Activated naive CD4-positive, alpha-beta T cell treated with anti-CD3 and anti-CD28 coated beads, Interleukin-2, amount 50 U/mL, for 16 hours (primary cell): ENCODE measurements at places on chromosomes 16 and 17.
A peak's percentile ranks its signal among the peaks of the same experiment; 100 is the strongest.

DNA sequence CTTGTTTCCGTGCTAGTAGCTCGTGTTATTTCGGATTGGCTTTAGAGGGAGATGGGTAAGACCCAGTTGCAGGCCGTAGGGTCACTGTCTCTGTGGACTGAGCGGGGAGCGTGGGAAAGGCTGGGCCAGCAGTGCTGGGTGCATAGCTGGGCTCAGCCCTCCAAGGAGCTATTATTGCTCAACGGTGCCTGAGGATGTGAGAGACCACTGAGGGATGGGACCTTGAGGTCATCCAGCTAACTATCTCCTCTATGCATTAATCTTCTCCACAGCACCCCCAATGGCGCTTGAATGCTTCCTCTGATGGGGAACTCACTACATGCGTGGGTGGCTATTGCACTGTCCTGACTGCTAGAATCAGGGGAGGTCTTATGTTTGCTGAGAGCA is 126.1 kb upstream of the FOXF1 start:
- no peak for DNase-seq

DNA sequence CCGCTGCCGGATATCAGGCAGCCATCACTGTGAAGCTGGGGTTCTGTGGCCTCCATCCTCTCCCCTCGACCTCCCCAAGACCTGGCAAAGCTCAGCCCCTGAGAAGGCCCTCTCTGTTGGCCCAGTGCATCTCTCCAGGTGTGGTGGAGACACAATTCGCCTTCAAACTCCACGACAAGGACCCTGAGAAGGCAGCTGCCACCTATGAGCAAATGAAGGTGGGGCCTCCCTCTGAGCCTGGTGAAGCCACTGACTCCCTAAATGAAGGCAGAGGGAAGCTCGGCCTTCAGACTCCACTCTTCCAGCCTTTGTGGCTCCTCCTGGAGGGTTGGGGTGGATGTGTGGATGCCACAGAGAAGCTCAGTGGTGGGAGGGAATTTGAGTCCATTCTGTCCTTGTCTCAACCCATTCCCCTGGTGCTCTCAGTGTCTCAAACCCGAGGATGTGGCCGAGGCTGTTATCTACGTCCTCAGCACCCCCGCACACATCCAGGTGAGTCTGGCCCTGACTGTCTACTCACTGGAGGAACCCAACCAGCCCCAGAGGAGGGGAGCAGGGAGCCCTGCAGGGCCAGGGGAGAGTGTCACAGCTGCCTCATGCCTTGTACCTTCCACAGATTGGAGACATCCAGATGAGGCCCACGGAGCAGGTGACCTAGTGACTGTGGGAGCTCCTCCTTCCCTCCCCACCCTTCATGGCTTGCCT is 1.7 kb upstream of the MRM1 start:
- no peak for DNase-seq

DNA sequence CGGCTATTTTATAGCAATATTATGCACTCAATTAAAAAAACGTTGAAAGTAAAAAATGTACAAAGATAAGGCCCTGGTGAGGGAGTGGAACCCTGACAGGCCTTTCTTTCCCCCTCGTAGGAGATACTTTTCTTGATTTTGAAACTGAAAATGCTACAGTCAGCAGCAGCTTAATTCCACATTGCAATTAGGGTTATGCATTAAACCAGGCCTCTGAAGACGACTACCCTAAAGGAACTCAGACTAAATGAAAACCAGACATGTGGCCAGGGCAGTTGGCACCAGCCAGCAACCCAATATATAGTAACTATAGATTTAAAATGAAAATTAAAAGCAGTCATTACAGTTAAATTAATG is 463.2 kb upstream of the MAF start:
- DNase-seq: no peak

GRCh38 chr17:76884995-76885893 is 17.0 kb downstream of the MGAT5B start:
- no peak for DNase-seq

- DNase-seq: no peak
These were observed 14.7 kb downstream of the COPZ2 start for GRCh38 chr17:48022901-48023300.

DNA sequence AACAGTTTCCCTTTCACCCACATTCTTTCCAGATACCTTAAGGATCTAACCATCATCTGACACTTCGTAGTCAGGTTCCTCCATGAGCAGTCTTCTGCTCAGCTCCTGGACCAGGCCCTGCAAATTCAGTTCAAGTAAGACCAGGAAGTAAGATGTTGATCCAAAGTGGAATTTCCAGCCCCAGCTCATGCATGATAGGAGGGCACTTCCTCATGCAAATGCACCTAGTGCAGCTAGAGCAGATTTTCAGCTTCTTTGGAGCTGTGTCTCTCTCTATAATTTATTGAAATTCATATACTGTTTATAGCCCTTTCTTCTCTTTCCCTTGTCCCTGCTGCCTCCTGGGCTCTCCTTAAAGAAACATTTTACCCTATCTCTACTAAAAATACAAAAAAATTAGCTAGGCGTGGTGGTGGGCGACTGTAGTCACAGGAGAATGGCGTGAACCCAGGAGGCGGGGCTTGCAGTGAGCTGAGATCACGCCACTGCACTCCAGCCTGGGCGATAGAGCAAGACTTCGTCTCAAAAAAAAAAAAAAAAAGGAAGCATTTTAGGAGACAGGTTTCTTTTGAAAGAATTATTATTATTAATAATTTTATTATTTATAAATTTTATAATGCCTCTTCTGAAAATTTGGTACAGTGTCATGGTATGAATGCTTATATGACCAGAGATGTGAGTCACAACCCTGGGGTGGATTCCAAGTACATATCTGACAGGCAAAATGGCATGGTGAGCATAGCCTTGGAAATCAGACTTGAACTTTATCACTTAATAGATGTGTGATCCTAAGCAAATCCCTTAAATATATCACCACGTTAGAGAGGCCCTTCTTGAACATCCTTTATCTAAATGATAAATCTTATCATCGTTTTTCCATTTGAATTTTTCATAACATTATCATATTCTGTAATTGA is 94.3 kb downstream of the SSH2 start:
- no peak for DNase-seq

GRCh38 chr17:8870406-8871040 is 3.0 kb upstream of the PIK3R6 start:
- no peak for DNase-seq

GRCh38 chr16:67919622-67920221 is 11.9 kb downstream of the CTRL start:
- DNase-seq: no peak

- DNase-seq: no peak
These were observed 6.4 kb downstream of the CLCN7 start for GRCh38 chr16:1468426-1468810.

DNA sequence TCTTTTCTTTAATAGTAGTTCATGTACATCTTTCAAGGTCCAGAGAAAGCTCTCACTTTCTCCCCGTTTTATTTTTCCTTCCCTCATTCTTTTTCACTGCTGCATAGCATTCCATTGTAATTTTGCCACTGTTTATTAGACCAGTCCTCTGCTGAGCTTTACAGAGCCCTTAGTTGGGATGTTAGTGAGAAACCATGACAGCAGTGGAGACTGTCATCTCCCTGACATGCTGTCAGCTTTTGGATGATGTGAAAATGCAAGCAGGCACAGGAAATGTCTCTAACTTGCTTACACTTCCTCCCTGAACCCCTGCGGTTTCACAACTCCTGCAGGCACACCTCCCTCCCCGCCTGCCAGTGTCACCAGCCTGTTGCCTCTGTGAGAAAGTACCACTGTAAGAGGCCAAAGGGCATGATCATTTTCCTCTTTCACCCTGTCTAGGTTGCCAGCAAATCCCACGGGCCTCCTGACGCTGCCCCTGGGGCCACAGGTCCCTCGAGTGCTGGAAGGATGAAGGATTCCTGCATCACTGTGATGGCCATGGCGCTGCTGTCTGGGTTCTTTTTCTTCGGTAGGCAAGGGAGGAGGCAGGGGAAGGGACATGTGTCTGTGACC is at the start of gene ITGAL:
Gene ITGAL, plus strand, starts transcription at position 415 of the 615 bp plus-strand sequence. Its CDS starts 96 bp downstream, at position 511.
- DNase-seq: peak; percentile 82

DNA sequence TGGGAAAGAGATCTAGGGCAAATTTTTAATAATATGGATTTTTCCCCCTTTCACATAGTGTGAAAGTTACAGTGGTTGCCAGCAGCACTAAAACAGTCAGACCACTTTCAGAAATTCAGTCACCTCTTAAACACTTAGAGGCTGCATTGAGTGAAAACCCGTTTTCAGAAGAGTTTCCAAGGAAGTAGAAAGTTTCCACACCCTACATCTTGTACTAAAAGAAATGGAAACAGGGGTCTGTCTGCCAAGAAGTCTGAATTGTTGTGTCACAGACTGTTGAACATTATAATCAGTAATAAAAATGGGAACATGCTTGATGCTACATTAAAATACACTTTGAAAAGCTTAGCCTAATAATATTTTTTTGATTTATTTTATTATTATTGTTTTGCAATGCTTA is 278.9 kb upstream of the KCNJ16 start:
- no peak for DNase-seq

GRCh38 chr17:34366010-34366409 is 3.0 kb upstream of the CCL1 start:
- DNase-seq: no peak

DNA sequence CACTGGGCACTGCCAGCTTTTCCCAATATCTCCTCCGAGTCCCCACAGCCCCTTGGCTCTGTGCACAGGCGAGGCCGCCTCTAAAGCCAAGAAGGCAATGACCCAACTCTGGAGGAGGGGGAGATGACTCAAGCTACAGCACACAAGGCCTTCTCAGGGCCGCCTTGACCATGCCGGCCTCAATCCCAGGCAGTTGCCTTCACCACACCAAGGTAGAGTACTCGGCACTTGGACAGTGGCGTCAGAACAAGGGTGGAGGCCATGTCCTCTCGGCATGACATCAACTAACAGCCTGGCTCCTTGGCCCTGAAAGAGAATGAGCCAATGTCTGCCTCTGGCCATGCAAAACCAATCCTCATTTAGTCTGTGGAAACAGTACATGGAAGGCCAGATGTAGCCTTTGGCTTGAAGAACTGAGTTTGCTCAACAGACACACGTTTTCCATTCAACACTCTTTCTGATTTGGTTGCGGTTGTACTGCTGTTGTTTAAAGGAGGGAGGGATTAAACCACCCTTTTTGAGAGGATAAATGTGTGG is 139.6 kb downstream of the XYLT1 start:
- DNase-seq: no peak

- no peak for DNase-seq
These were observed 26.2 kb downstream of the SLC39A11 start for GRCh38 chr17:73066148-73066884.

GRCh38 chr16:56425439-56425832 is at the start of gene AMFR:
Gene AMFR (minus strand): TSS chr16:56425545. CDS start chr16:56425327, 218 bp downstream.
- peak; percentile 71 for DNase-seq

GRCh38 chr16:46774743-46775177 is 26.6 kb upstream of the MYLK3 start:
- no peak for DNase-seq

DNA sequence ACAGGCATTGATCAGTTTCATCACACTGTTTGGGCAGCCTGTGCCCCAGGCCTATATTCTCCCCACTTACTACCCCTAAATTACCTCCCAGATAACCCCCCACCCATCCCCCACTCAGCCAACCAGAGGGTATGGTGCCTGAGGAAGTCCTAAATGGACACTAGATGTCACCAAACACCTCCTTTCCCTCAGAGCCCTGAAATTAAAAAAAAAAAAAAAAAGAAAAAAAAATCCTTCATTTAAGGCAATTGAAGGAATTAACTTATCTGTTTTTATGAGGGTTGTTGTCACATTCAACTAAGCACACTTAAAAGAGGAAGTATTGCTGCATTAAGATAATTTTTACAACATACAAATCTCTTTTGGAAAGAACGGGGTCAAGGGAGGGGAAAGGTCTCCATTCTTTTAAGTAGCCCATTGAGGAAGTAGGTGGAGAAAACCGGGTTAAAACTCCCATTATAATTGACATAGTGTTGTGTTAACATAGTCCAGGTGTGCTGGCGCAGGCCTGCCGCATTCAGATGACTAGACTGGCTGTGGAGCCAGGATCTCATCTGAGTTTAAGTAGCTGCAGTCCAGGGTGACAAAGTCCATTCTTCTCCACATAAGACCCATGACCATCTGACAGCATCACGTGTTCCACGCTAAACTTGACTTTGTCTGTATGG is 46.3 kb downstream of the SNX11 start:
- no peak for DNase-seq

GRCh38 chr17:44362949-44363612 is 572 bp downstream of the FAM171A2 start:
- DNase-seq: peak; percentile 31

DNA sequence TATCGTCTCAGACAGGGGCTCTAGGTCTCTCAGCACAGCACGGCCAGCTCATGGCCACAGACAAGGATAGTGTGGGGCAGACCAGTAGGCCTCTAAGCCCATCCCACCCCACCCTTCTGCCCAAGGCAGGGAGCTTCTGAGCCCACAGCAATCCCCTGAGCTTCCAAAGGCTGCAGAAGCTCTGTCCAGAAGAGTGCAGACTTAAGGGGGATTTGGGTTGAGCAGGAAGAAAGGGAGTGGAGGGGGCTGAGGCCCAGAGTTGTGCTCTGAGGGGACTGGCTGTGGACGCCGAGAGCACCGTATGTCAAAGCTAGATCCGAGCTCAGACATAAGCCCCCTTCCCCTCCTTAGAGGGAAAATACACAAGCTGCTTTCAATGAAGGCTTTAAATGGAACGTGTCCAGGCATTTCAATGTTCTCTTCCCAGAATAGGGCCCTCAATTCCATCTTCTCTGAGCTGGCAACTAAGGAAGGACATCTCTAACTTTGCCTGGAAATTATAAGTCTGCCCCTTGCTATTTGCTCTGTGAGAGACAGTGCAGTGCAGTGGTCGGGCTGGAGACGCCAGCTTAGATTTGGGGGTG is 116.4 kb upstream of the RPL38 start:
- no peak for DNase-seq

GRCh38 chr16:87252269-87252970 is 64.8 kb downstream of the C16orf95 start:
- no peak for DNase-seq

DNA sequence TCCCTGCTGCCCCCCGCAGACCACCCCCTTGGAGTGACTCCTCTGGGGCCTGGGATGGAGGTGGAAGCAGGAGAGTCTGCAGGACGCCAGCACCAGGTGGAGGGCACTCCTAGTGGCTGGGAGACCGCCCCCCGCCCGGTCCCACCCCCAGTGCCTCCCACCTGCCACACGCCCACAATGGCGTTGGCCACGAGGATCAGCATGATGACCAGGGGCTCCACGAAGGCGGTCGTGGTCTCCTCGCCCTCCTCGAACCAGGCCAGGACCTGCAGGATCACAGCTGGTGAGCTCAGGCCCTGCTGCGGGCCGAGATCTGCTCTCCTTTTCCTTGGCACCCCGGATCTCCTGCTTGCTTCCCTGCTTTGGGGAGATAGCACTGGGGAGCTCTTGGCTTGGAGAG is 12.8 kb downstream of the ATP2A3 start:
- no peak for DNase-seq
